Progenitor cell of endocrine pancreas (in vitro differentiated cells): ENCODE measurements at places on chromosomes 2 and 18.
A peak's percentile ranks its signal among the peaks of the same experiment; 100 is the strongest.

GRCh38 chr18:24651434-24651833, 191.0 kb downstream of the HRH4 start:
- DNase-seq = no peak
- H3K27me3 ChIP-seq = peaks cover 3% of the 10 kb centered on the region
- no peaks in the 10 kb centered on the region for H3K36me3 ChIP-seq
- H3K4me1 ChIP-seq = peaks cover 14% of the 10 kb centered on the region
- H3K4me3 ChIP-seq = no peak overlapping the region

DNA sequence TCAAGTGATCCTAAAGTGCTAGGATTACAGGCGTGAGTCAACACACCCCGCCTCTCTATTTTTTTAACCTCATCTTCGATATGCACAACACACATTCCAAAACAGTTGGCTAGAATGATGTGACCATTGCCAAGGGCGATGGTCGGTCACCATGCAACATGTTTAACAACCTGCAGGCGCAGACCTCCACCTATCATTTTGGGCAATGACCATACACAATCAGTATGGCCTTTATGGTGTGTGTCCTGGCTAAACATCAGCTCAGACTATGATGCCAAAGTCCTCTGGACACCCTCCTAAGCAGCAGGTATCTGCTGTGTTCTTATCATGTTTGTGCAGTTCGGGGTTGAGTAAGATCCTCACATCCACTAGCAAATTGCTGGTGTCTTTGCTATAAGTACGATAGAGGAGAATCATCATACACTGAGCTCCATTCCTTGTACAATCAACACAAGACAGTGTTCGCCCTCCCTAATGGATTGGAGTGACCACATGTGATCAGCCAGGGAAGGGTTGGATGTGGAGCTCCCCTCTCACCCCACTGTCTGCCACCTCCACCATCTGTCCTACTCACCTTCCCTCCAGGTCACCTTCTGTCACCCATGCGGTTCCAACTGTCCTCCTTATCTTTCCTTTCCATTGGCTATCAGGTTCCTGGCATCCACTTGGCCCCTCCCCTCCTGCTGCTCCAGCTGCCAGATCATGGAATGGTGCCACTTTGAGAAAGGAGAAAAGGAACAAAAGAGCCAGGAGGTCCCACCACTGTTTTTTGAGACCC, 7.9 kb upstream of the RNF152 start:
- no peaks in the 10 kb centered on the region for H3K27me3 ChIP-seq
- no peak overlapping the region for H3K4me3 ChIP-seq
- H3K4me1 ChIP-seq = peaks cover 11% of the 10 kb centered on the region
- no peak overlapping the region for H3K27ac ChIP-seq
- no peak for DNase-seq

GRCh38 chr18:56851774-56852173, 200.6 kb downstream of the WDR7 start:
- DNase-seq = no peak
- H3K4me3 ChIP-seq = no peak overlapping the region
- H3K4me1 ChIP-seq = peaks cover 2% of the 10 kb centered on the region
- no peak overlapping the region for H3K27ac ChIP-seq
- peaks cover 8% of the 10 kb centered on the region for H3K27me3 ChIP-seq

DNA sequence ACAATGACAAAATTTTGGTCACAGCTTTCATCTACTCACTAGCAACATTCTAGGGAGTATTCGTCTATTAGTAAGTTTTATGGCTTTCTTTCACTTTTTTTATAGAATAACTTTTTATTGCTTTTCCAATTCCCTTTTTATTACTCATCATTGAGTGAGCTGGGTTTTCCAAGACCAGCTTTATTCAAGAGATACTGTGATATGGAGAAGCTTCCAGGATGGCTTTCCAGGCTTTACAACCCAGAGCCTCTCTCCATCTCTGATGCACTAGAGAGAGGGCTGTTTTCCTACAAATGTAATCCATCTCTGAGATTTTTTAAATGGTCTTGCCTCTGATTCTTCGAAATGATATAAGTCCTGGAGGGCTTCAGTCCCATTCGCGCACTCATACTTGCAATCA, 118.3 kb downstream of the LDLRAD4 start:
- H3K4me3 ChIP-seq = no peak overlapping the region
- H3K27ac ChIP-seq = no peak overlapping the region
- DNase-seq = no peak
- H3K36me3 ChIP-seq = peaks cover 1% of the 10 kb centered on the region

DNA sequence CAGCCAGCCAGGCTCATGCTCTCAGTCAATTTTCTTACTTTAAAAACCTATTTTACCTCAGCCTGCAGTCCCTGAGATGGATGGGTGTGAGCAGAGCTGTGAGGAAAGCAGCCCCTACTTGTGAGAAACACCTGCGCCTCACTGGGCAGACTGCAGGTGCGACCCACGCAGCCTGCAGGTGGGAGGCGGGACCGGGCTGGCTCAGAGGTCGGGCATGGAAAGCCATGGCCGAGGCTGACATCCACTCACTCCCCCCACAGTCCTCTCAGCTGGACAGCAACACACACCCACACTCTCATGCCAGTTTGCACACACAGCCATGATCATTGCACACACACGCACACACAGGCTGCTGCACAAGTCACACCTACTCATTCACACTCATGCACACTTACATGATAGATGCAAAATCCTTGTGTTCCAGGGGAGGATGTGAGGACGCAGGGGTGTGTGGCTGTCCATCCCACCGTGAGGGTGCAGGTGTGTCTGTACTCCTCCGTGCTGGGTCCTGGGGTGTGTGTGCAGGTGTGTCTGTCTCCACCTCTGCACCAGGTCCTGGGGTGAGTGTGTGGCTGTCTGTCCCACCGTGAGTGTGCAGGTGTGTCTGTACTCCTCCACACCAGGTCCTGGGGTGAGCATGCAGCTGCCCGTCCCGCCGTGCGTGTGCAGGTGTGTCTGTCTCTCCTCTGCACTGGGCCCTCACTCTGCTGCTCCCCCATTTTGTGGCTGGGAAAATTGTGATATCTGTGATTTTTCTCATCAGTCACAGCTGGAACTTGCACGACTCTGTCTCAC, 166.5 kb downstream of the RTP5 start:
- peaks cover 1% of the 10 kb centered on the region for H3K4me1 ChIP-seq
- peaks cover 38% of the 10 kb centered on the region for H3K27me3 ChIP-seq
- no peak overlapping the region for H3K27ac ChIP-seq
- H3K4me3 ChIP-seq = no peak overlapping the region
- DNase-seq = no peak

- no peaks in the 10 kb centered on the region for H3K27me3 ChIP-seq
- H3K36me3 ChIP-seq = no peaks in the 10 kb centered on the region
- H3K4me3 ChIP-seq = no peak overlapping the region
- no peak for DNase-seq
- H3K27ac ChIP-seq = no peak overlapping the region
- no peaks in the 10 kb centered on the region for H3K4me1 ChIP-seq
Measured at GRCh38 chr2:11891028-11891427, 144.6 kb downstream of the LPIN1 start.

- peaks cover 24% of the 10 kb centered on the region for H3K4me1 ChIP-seq
- no peak overlapping the region for H3K27ac ChIP-seq
- no peaks in the 10 kb centered on the region for H3K27me3 ChIP-seq
- DNase-seq = no peak
- peaks cover 2% of the 10 kb centered on the region for H3K36me3 ChIP-seq
- no peak overlapping the region for H3K4me3 ChIP-seq
Measured at GRCh38 chr2:207869784-207870778, 100.4 kb upstream of the FZD5 start.

GRCh38 chr2:198097630-198098029, 293.2 kb downstream of the PLCL1 start:
- no peak overlapping the region for H3K27ac ChIP-seq
- peaks cover 16% of the 10 kb centered on the region for H3K4me1 ChIP-seq
- H3K36me3 ChIP-seq = peaks cover 11% of the 10 kb centered on the region
- no peak overlapping the region for H3K4me3 ChIP-seq
- no peak for DNase-seq

- H3K36me3 ChIP-seq = no peaks in the 10 kb centered on the region
- no peak overlapping the region for H3K4me3 ChIP-seq
- peaks cover 76% of the 10 kb centered on the region for H3K27me3 ChIP-seq
- no peak for DNase-seq
Measured at GRCh38 chr2:65655000-65655399, 222.6 kb upstream of the SPRED2 start.

GRCh38 chr18:10209302-10209701, 245.1 kb upstream of the APCDD1 start:
- H3K27me3 ChIP-seq = peaks cover 29% of the 10 kb centered on the region
- H3K27ac ChIP-seq = no peak overlapping the region
- no peak for DNase-seq

GRCh38 chr2:121049950-121050585, 234.9 kb downstream of the TFCP2L1 start:
- peaks cover 87% of the 10 kb centered on the region for H3K27me3 ChIP-seq
- DNase-seq = no peak
- H3K4me3 ChIP-seq = no peak overlapping the region
- H3K27ac ChIP-seq = no peak overlapping the region
- H3K36me3 ChIP-seq = no peaks in the 10 kb centered on the region

DNA sequence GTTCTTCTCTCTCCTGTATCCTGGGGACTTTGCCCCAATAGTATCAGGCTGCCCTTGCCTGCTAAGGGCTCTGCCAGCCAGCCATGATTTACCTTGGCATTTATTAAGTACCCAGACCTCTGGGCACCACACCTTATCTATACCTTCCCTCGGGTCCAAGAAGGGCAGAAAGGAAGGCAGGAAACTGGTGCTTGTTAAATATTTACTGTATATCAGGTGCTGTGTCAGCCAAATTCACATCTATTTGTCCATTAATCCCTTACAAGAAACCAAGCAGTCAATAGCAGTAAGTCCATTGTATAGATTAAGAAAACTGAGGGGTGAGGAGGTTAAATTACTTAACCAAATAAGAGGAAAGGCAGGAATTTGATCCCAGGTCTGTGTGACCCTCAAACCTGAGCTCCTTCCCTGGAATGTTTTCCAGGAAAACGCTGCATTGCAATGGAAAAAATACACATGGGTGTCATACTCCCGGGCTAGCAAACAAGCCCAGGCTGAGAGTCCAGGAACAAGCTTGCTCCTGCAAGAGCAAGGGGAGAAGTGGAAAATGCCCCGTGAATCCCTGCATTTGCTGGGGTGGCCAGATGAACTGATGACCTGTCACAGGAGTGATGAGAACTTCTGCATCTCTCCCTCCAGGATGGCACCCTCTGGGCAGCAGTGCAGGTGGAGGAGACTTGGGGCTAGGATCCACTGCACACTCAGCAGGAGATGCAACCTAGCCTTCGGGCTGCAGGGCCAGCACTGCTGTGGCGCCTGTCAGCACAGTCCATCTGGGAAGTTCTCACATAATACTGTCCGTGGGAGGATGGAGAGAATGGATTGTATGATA, 30.4 kb downstream of the CIB4 start:
- H3K36me3 ChIP-seq = no peaks in the 10 kb centered on the region
- no peak overlapping the region for H3K27ac ChIP-seq
- H3K27me3 ChIP-seq = peaks cover 8% of the 10 kb centered on the region
- DNase-seq = no peak
- peaks cover 53% of the 10 kb centered on the region for H3K4me1 ChIP-seq

DNA sequence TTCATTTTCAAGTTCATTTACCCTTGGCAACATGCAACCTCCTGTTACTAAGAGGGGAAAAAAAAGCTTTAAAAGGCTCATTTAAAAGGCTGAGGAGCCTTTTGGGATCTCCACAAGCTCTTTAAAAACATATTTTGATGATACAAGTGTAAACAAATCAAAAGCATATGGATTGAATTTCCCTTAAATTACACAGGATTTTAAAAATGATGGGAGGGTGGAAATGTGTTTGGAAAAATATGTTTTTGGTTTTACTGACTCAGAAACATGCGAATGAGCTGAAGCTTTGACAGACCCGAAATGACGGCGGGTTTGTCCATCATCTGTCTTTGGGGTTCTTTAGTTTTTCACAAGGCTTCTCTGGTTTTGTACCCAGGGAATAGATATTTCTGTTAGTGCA, 180.6 kb upstream of the CCDC68 start:
- peaks cover 10% of the 10 kb centered on the region for H3K27me3 ChIP-seq
- no peaks in the 10 kb centered on the region for H3K36me3 ChIP-seq
- no peak overlapping the region for H3K4me3 ChIP-seq
- DNase-seq = no peak

DNA sequence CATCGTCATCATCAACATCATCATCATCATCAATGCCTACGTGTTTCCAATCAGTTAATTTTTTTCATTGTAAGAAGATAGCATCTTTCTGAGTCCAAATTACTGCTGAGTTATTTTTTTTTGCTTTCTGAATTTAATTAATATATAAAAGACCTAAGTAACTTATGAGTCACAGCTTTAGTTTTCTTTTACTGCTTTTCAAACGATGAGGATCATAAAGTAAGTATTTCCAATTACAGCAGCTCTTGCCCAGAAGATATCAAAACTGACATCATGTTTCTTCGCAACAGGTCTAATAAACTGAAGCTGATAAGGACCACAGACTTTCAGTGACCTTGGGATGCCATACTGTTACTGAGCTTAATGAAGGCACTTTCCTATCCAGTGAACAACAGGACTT, 442.2 kb downstream of the DSEL start:
- H3K27me3 ChIP-seq = no peaks in the 10 kb centered on the region
- no peak overlapping the region for H3K27ac ChIP-seq
- peaks cover 11% of the 10 kb centered on the region for H3K4me1 ChIP-seq

DNA sequence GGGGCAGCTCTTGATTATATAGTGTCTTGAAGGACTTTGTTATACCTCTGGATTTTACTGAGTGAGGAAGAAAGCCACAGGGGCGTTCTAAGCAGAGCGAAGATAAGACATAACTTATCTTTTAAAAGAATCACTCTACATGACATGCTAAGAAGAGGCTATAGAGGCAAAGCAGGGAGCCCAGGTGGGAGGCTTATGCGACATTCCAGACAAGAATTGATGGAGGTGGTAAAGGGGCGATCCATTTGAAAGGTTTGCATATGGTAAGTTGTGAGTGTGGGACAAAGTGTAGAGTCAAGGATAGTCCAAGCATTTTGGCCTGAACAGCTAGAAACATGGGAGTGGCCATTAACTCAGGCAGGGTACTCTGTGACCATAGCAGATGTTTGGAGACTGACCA, 49.8 kb downstream of the LYPD6 start:
- no peak overlapping the region for H3K27ac ChIP-seq
- peaks cover 11% of the 10 kb centered on the region for H3K4me1 ChIP-seq
- peaks cover 6% of the 10 kb centered on the region for H3K36me3 ChIP-seq
- DNase-seq = no peak
- no peak overlapping the region for H3K4me3 ChIP-seq

DNA sequence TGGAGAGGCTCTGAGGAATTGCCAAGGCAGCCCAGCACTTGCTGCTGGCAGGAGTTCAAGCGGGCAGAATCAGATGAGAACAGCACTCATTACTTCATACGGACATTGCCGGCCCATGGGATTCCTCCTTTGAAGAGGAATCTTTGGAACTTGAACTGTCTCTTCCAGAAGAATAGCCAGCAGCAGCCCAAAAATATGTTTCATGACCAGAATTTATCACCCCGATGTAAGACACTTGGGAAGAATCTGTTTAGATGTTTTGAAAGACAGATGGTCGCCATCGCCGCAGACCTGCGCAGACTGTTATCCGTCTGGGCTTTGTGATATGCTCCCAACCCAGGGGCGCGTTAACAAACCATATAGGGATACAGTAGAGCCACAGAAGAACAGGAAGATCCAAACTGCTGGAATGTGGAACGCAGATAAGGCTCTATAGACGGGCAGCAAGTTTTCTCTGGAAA, 3.7 kb upstream of the ADI1 start:
- no peak for DNase-seq
- no peaks in the 10 kb centered on the region for H3K27me3 ChIP-seq
- peaks cover under 1% of the 10 kb centered on the region for H3K36me3 ChIP-seq
- peaks cover 32% of the 10 kb centered on the region for H3K4me1 ChIP-seq
- no peak overlapping the region for H3K4me3 ChIP-seq

- H3K27ac ChIP-seq = peak overlapping the region; percentile 90
- no peak for DNase-seq
- H3K4me1 ChIP-seq = peaks cover 18% of the 10 kb centered on the region
- H3K4me3 ChIP-seq = peak overlapping the region; percentile 99
Measured at GRCh38 chr2:96267159-96267971, 1.3 kb downstream of the CIAO1 start.
